ENCODE measurements at places on chromosomes 2 and 18. TPM values are rescaled to one million over a fixed set of nuclear protein-coding genes. Genes with fewer than 3 reads are reported as not detected.

Gene SERPINB12
- total RNA-seq: not detected

DNA sequence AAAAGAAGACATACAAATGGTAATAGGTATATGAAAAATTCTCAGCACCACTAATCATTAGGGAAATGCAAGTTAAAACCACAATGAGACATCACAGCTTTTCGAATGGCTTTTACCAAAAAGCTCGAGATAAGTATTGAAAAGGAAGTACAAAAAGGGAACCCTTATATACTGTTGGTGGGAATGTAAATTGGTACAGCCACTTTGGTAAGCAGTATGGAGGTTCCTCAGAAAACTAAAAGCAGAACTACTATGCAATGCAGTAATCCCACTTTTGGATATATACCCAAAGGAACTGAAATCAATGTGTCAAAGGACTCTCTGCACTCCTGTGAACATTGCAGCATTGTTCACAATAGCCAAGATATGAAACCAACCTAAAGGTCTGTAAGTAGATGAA is 107.5 kb upstream of the SPATS2L start:
- no peak for DNase-seq

Gene GRB14
- total RNA-seq: not detected

Gene PIEZO2
- total RNA-seq: not detected

Gene RAD51AP2
- not detected for total RNA-seq

DNA sequence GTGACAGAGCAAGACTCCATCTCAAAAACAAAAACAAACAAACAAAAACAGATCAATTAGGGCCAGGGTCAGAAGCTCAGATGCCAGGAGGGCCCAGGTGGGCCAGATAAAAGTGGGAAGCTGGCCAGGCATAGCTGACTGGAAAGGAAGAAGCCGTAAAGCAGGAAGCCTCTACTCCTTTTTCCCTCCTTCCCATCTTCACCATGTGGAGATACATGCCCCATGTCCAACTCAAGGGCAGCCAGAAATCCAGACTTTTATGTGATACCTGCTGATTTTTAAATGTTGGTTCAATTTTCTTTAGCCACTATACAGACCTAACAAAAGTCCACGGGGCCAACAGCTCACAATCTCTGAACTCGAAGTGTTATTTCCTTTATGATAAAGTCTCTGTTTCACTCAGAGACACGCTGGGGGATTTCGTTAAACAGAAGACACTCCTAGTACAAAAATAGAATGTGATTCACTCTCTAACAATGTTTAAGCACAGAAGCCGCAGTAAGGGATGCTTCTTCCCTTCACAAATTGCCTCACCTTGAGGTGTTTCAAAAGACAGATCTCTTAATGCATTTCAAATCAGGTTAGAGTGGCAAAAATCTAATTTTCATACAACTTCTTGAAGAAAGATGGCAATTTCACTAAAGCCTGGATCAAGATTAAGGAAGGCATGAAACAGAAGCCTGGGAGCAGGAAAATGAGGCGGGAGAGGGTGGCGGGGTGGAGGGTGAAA is 14.0 kb downstream of the TMEM247 start:
- no peak for DNase-seq

GRCh38 chr2:235498541-235498940 is 4.7 kb downstream of the AGAP1 start:
- no peak for DNase-seq

Gene SLC9A2
- not detected for total RNA-seq

Gene SLC38A11
- 0.49 TPM for total RNA-seq

DNA sequence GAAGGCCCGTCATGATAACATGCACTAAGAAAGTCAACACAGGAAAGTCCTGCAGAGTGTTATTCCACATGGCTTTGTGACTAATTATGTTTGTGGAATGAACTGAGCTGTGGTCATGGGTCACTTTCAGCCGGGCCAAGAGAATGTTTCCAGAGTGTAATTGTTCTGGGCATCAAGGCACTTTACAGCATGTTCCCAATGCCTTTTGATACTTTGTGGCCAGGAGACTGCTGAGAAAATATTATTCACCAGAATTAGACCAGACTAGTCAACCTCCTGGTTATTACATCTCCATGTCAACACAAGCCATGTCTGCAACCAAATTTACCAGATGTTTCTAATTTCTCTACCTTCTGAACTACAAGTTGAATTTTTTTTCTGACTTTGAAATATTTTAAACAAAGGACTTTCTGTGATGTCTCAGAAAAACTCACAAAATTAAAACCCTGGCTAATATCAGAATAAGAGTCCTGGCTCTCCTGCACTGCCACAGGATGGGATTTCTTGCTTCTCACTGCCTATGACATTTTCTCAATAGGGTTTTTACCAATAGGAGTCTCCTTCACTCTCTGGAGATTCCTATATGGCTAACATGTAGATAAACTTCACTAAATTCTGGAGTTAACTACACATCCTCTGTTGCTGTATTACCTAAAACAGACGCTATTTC is 90.6 kb upstream of the WDR75 start:
- DNase-seq: no peak

GRCh38 chr2:4255491-4255890 is 552.1 kb downstream of the DCDC2C start:
- DNase-seq: no peak

- DNase-seq: no peak
Observed at GRCh38 chr2:180564051-180564450, 416.4 kb upstream of the UBE2E3 start.

GRCh38 chr18:79537758-79538157 is 141.8 kb upstream of the CTDP1 start:
- no peak for DNase-seq

Gene DHRS9
- total RNA-seq: not detected

GRCh38 chr2:175475130-175475529 is 293.6 kb upstream of the ATP5MC3 start:
- DNase-seq: no peak

DNA sequence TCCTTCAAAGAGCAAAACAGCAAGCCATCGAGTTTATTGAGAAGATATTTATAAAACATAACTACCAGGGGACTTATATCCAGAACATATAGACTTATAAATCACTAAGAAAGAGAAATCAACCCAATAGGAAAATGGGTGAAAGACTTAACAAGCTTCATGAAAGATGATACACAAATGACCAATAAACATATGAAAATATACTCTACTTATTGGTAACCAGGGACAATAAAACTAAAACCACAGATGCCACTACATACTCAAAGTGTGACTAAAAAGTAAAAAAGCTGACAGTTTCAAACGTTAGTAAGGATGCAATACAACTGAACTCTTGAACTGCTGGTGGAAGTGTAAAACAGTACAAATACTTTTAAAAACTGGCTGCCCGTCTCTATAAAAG is 154.3 kb downstream of the TMEM163 start:
- DNase-seq: no peak

Gene TRIM43
- total RNA-seq: not detected

GRCh38 chr2:104289651-104290565 is 564.0 kb upstream of the POU3F3 start:
- DNase-seq: no peak

DNA sequence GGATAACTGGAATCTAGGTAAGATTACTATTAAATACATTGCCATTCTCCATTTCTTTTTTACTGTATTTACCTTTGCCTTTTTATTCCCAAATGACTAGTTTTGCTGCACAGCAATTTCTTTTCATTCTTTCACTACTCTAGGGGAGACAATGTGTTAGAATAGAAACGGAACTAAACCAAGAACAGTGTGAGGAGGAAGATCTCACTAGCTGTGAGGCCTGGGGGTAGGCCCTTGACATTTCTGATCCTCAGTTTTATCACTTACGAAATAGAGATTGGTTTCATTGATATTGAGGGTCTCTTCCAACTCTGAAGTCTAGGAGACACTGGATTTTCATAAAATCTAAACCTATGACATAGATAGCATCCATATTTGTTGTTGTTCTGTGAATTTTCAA is 191.1 kb downstream of the IKZF2 start:
- no peak for DNase-seq

GRCh38 chr2:165989851-165990250 is 36.3 kb upstream of the TTC21B start:
- no peak for DNase-seq

Gene POTEC
- not detected for total RNA-seq

Gene VIT
- total RNA-seq: not detected

- DNase-seq: no peak
Observed at GRCh38 chr2:234763002-234763873, 188.6 kb upstream of the SH3BP4 start.

- DNase-seq: no peak
Observed at GRCh38 chr18:37274309-37275236, 291.0 kb downstream of the CELF4 start.

Gene ERFE
- 0.28 TPM for total RNA-seq

DNA sequence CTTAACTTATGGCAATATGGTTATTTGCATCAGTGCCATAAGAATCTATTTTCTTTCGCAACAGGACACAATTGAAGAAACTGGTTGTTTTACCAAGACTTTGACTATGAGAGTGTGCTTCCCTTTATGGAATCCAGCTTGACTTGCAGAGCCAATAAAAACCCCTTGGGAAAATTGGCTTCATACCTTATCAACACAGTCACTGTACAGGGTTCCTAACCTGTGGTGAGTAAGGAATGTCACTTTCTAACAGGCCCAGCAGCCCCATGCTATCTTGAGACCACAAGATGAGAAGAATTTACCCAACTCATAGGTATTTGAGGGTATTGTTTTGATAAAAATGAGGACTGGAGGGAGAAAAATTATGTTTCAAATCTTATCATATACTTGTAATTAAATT is 418.5 kb upstream of the MAP2 start:
- no peak for DNase-seq

GRCh38 chr2:183242937-183243336 is 118.7 kb downstream of the NUP35 start:
- DNase-seq: no peak

Gene PSMD14
- total RNA-seq: 70.6 TPM

- DNase-seq: no peak
Observed at GRCh38 chr18:25516747-25517498, 165.0 kb upstream of the ZNF521 start.

DNA sequence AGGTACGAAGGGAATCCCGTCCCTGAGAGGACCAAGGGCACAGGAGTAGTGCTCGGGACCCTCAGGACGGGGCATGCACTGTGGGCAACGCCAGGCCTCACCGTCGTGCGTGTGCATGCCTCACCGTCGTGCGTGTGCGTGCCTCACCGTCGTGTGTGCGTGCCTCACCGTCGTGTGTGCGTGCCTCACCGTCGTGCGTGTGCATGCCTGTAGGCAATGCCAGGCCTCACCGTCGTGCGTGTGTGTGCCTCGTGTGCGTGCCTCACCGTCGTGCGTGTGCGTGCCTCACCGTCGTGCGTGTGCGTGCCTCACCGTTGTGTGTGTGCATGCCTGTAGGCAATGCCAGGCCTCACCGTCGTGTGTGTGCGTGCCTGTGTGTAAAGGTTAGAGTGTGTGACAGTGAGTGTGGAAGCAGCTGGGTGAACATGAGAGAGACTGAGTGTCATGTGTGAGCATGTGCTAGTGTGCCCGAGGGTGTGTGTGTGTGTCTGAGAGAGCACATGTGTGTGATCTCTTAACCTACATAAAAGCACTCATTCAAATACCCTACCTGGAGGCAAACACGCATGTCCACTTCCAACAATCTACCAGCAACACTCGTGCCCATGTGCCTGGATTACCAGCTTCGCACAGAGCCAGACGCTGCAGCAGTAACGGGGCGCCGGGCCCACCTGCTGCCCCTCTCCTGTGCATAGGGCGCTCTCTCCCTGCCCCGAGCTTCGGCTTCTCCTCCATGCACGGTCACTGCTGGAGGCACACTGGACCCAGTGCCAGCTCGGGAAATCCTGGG is 36.3 kb downstream of the ZNF516 start:
- DNase-seq: no peak

DNA sequence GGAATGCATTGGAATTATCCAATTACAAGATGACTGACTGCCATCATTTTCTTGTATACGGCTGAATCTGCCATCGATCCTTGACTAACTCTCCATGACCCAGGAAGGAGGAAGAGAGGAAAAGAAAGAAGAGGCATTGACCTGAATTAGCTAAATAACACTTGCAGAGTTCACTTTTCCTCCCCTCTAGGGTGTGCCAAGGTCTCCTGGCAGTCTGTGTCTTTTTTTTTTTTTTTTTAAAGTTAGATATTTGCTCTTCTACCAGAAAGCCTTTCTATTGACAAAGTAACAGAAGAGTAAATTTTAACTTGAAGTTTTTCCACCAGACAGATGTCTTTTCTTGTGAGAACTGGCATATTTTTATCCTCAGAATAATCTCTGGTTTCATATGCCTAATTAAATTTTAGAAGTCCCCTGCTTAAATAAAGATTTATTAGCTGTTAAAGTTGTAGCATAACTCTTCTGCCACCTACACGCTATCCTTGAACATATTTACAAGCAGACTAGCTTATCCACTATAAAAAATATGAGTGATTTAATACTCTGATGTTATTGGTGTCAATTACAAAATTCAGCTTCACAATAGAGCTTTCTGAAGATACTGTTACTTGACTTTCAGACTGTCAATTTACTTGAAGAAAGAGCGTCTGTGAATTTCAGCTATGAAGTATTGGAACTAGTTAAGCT is 171.7 kb upstream of the ETAA1 start:
- DNase-seq: no peak

GRCh38 chr18:39350945-39351344 is 1785.3 kb upstream of the CELF4 start:
- DNase-seq: no peak

- DNase-seq: no peak
Observed at GRCh38 chr2:100980046-100980445, 22.0 kb upstream of the RPL31 start.

DNA sequence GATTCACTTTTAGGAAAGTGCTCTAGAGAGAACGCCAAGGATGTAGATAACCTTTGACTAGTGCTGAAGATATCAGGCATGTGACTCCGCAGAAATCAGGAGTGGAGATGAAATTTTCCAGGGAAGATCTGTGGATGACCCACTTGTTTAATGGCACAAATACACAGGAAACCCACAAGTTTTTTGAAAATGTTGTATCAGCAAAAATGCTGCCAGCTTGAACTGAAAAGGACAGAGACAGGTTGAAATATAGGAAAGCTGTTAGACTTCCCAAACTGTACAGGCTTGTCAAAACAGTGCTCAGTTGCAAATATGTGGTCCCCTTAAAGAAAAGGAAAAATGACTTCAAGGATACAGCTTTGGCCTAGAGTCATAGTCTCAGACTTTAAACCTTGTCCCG is 96.5 kb downstream of the PKP4 start:
- DNase-seq: no peak

Gene XDH
- total RNA-seq: not detected

- no peak for DNase-seq
Observed at GRCh38 chr2:237235383-237236095, 149.8 kb downstream of the COPS8 start.

DNA sequence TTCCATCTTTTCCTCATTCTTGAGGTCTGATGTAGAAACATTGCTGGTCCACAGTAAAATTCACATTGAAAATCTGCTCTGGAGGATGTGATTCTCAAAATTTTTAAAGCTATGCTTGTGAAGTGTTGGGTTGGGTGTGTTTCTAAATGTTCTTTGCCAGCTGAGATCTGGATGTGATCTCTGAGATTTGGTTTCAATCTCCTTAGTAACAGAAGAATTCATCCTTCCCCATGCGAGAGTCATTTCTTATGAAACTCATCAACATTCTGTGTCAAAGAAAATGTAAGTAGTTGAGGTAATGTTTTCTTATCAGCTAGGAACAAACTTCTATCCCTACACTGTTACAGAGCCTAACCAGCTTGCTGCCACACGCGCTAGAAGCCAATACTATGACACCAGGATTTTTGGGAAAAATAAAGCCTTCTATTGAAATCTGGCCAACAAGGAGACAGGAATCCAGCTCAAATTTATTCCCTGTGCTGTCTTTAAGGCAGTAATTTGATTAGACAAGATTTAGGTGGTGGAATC is 134.9 kb downstream of the PTH2R start:
- DNase-seq: no peak

Gene PLCL1
- 22.7 TPM for total RNA-seq
